ENCODE measurements at places on chromosomes 1 and 21. TPM values are rescaled to one million over a fixed set of nuclear protein-coding genes. Genes with fewer than 3 reads are reported as not detected.

- no peak for DNase-seq
These were observed 356.3 kb downstream of the PLPP3 start for GRCh38 chr1:56222914-56223540.

DNA sequence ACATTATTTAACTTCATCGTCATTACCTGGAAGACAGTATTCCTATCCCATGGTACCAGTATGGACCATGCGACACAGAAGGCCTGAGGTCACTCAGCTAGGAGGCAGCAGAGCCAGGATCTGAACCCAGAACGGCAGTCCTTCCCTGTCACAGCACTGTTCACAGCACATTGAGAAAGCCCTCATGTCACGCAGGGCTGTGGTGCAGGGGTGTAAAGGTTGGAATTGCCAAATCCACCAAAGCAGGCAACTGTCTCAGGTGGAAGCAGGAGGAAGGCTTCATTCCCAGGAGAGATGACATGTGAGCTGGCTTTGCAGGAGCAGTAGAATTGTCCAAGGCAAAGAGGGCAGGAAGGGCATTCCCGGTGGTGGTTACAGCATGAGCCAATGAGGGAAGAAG lies 9.9 kb upstream of the TTC22 start:
- DNase-seq, result no peak

- no peak for DNase-seq
These were observed 3.9 kb upstream of the STIL start for GRCh38 chr1:47317841-47318240.

DNA sequence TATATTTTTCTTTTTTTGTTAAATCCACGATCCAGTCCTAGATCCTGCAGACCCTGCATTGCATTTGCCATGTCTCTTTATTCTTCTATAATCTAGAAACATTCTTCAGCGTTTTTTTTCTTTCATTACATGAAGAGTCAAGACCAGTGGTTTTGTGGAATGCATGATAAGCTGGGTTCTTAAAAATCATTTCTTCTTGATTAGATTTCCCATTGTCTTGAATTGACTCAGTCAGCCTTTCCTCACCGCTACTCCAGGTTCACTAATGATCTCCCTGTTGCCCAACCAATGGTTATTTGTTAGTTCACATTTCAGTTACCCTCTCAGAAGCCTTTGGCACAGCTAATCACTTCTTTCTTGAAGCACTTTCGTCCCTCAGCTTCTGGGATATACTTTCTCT lies 25.2 kb downstream of the CHD1L start:
- no peak for DNase-seq

SPRR1B gene
- not detected for total RNA-seq

LCE3A gene
- total RNA-seq, result not detected
